Renal cortex interstitium (tissue), 15 donors: ENCODE measurements at places on chromosomes 12 and 14. TPM values are rescaled to one million over a fixed set of nuclear protein-coding genes. Genes with fewer than 3 reads are reported as not detected.

GRCh38 chr12:47145188-47145587 lies 65.4 kb upstream of the AMIGO2 start:
- no peak for DNase-seq

DNA sequence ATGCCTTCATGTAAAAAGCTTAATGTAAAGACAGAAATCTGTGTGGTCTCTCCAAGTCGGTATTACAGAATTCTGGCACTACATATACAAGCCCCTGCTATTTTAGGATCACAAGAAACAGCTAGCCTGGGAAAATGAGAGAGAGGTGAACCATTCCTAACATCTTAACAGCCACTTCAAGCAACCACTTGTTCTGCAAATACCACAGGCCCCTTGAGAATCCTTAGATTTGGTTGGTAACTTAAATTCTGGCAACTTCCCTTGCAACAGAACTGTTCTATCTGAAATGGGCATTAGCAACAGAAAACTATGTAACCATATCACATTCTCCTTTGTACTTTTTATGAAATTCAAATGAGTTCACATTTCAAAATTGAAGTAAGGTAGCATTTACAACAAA lies 68.5 kb downstream of the SPPL3 start:
- DNase-seq: no peak

DNA sequence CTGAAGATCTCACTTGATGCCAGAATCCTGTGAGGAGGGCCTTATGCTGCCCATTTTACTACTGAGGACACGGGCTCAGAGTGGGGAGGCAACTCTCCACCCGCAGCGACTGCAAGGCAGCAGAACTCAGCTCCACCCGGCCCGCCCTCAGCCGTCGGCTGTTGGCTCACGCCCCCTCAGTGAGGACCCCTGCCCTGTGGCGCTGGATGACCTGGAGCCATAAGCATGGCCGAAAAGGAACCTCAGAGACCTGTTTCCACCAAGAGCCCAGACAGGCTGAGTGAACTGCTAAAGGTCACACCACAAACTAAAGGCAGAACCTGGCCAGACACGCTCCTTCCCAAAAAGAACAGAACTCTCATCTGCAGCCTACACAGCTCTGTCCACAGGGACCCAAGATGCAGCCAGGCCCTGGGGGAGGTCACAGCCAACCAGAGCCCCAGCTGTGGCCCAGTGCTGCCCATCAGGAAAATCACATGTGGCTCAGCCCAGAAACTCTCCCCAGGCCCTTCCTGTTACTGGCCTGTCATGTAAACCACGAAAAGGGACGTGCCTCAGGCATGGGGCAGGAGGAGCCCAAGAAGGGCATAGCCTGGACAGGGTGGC lies 32.8 kb downstream of the CCNK start:
- DNase-seq: no peak

DNA sequence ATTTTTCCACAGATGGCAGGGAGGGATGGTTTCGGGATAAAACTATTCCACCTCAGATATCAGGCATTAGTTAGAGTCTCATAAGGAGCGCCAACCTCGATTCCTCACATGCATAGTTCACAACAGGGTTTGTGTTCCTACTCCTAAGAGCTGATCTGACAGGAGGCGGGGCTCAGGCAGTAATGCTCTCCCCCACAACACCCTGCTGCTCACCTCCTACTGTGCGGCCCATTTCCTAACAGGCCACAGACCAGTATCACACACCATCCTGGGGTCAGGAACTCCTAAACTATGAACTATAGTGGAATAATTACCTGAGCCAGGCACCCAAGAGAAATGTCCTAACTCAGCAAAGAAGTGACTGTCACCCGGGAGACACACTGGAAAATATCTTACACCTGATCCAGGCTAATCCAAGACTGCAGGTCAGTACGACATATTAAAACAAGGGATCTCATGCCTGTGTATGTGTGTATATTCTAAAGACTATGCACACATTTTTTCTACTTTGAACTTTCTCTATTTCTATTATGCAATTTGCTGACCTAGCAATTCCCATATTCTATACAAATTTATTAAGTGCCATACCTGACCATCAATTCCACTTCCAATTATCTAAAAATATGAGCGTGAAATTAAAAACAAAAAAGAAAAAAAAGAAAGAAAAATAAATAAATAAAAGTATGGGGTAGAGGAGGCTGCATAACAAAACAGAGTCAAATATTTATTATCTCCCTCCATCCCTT lies 4.7 kb downstream of the NAA25 start:
- DNase-seq: no peak

Gene KIF21A
- 44.3 TPM for polyA plus RNA-seq
